Regular cardiac myocyte (primary cell): ENCODE measurements at places on chromosomes 4 and X. TPM values are rescaled to one million over a fixed set of nuclear protein-coding genes. Genes with fewer than 3 reads are reported as not detected.

Gene TMEM31
- total RNA-seq = not detected in 2 replicates

Gene HELQ
- total RNA-seq = 12.8 and 16.1 TPM in 2 replicates

Gene GUF1
- total RNA-seq = 14.7 and 18.4 TPM in 2 replicates

Gene PLS3
- 584 and 611 TPM in 2 replicates for total RNA-seq

Gene SOX3
- total RNA-seq = not detected in 2 replicates

Gene LRPAP1
- 71.9 and 124 TPM in 2 replicates for total RNA-seq

Gene RPS6KA6
- total RNA-seq = 2.3 and 2.5 TPM in 2 replicates

Gene FAM9C
- total RNA-seq = not detected in 2 replicates

Gene HSFX1
- 0.38 and 0.85 TPM in 2 replicates for total RNA-seq

Gene CYTL1
- 0.19 TPM in 1 of 2 replicates, not detected in the other for total RNA-seq

Gene CNKSR2
- total RNA-seq = 2.3 and 3.1 TPM in 2 replicates

Gene TEX13D
- not detected in 2 replicates for total RNA-seq

Gene RGN
- total RNA-seq = 0.58 and 2.8 TPM in 2 replicates

Gene DGKK
- total RNA-seq = not detected in 2 replicates

Gene TNIP3
- total RNA-seq = 0.38 and 0.56 TPM in 2 replicates

Gene TSPAN7
- total RNA-seq = 0.28 TPM in 1 of 2 replicates, not detected in the other

Gene MUC7
- not detected in 2 replicates for total RNA-seq

Gene SPON2
- total RNA-seq = 4.6 and 18.9 TPM in 2 replicates

Gene DIPK2B
- total RNA-seq = under 0.01 and 0.19 TPM in 2 replicates

Gene TRIM60
- not detected in 2 replicates for total RNA-seq

Gene EXOC1L
- total RNA-seq = not detected in 2 replicates

Gene GPC3
- 0.19 and 12.4 TPM in 2 replicates for total RNA-seq
